Uterus (tissue), 4 donors: ENCODE measurements at places on chromosomes 12 and 14.
A peak's percentile ranks its signal among the peaks of the same experiment; 100 is the strongest.

GRCh38 chr12:92216092-92216491 is 70.4 kb upstream of the BTG1 start:
- DNase-seq, result no peak

DNA sequence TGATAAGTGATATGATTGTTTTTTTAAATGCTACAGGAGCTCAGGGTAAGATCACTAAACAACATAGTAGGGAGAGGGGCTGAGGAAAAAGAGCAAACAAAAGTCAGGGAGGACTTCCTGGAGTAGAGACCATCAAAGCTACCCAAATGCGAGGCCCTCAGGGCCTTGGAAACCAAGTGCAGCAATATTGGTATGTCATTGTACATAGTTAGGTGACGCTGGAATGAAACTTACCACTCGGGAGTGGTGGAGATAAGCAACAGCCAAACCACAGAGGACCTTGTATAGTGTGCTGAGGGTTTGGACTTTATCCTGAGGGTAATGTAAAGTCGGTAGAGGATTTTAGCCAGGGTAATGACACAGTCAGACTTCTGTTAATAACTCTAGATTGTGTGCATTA is 13.8 kb downstream of the KITLG start:
- no peak for DNase-seq

DNA sequence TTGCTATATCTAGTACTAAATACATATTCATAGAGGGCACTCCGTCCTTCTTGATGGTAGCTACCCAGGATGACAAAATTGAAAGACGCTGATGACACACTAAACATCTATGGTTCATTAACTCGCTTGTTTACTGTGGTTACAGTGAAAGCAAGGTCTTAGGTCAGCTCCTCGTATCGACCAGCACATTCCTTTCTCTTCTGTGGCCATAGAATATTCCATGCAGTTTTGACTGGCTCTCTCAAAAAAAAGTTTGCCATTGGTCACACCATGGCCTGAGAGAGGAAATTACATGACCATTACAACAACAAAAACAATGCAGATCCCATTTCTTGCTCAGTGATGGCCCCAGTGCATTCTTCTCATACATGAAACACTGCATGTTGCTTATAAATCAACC is 411.4 kb upstream of the SOX5 start:
- no peak for DNase-seq

GRCh38 chr14:39428118-39428517 is 4.1 kb downstream of the FBXO33 start:
- DNase-seq, result no peak

GRCh38 chr12:60230056-60230455 is 634.2 kb downstream of the SLC16A7 start:
- no peak for DNase-seq

DNA sequence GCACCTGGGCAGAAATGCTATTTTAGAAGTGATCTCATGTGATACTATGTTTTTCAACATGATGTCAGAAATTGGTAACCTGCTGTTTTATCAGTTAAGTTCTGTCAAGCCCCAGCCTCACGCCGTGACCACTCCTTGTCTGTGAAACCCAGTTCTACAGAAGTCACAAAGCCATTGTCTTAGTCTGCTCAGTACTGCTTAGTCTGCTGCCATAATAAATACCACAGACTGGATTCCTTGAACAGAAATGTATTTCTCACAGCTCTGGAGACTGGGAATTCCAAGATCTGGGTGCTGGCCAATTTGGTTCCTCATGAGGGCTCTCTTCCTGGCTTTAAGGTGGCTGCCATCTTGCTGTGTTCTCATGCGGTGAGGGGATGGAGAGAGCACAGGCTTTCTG is 176.9 kb downstream of the PRKCH start:
- no peak for DNase-seq

GRCh38 chr14:88473791-88474190 is 81.0 kb downstream of the PTPN21 start:
- DNase-seq, result no peak

GRCh38 chr14:87522575-87522974 is 470.4 kb downstream of the GALC start:
- DNase-seq, result no peak

- DNase-seq, result no peak
Measured at GRCh38 chr12:13591059-13591458, 390.3 kb downstream of the GRIN2B start.

GRCh38 chr14:76196980-76197695 is 45.4 kb downstream of the GPATCH2L start:
- no peak for DNase-seq

DNA sequence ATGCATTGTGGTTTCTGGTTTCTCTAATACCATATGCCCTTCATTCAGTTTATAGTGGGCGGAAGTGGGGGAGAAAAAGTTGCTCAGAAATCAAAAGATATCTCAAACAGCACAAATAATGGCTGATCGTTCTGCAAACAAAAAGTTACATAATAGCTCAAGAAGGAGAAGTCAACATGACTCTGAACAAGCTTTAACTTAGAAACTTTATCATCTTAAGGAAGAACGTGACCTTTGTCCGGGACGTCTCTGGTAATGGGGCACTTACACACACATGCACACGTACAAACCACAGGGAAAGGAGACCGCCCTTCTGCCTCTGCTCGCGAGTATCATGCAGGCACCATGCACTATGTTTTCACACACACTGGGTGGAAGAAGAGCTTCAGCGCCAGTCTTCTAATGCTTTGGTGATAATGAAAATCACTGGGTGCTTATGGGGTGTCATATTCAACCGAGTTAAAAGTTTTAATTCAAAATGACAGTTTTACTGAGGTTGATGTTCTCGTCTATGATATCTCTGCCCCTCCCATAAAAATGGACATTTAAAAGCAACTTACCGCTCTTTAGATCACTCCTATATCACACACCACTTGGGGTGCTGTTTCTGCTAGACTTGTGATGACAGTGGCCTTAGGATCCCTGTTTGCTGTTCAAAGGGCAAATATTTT is 4.7 kb downstream of the FOS start:
- no peak for DNase-seq

- DNase-seq, result peak; percentile 44
Measured at GRCh38 chr12:12562016-12562483, 613 bp downstream of the DUSP16 start.

DNA sequence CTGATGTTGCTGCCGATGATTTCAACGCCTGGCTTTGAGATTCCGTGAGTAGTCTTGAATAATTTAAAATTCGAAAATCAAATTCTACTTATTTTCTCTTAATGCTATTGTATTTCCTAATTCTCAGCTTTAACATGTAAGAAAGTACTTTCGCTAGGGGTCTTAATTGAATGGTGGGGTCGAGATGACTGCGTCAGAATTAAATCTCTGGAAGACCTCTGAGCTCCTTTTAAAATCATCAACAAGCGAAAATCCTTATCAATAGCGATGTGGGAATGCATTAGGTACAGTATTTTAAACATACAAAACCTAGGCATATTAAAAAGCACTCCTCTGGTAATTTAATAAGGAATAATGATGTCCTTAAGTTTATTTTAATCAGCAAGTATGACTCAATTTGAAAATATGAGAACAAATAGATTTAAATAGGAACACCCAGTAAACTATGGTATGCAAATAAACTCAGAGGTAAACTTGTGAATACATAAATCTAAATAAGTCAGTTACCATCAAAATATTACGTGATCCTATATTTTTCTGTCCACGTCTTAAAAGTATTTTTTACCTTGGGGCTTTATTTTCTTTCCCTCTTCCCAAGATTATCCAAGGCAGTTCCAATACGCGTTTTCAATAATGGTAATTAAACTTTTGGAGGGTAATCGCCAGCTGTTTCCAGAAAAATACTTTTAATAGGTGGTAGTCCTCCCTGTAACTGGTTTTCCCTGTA is 1.4 kb downstream of the FOXA1 start:
- DNase-seq, result no peak

GRCh38 chr12:82862876-82863649 is 176.4 kb downstream of the TMTC2 start:
- DNase-seq, result no peak

DNA sequence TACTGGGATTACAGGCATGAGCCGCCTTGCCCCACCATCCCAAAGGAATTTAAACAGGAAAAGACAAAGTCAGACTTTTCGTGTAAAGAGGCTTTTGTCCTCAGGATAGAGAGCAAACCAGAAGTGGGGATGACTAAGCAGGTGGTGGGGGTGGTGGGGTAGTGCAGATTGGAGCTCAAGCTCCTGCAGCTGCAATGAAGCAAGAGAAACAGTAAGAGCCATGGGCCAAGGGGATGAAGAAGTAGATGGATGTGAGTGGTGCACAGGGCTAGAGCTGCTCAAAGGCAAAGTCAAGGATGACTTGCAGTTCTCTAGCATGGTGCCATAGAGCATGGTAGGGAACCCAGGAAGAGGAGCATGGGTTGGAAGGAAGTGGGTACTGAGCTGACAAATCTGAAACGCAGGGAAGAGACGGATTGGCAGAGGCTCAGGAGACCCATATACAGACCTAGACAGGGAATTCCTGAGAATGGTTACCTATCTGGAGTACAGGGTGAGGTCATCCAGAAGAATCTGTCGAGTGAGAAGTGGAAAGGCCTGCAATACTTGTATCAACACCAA is 11.4 kb upstream of the RNF34 start:
- DNase-seq, result no peak

DNA sequence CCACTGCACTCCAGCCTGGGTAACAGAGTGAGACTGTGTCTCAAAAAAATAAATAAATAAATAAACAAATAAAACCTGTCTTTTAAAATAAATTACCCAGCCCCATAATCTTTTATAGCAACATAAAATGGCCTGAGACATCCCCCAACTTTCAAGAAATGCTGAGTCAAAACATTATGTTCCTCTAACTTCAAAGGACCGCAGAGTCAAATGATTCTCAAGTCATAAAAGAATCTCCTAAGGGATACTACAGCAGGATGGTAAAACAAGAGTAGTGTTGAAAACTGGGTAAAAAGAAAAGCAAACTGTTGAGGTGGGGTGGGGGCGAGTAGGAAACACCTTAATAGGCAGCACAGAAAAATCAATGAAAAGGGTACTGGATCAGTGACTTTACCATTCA is 9.5 kb downstream of the BLTP3B start:
- DNase-seq, result no peak

DNA sequence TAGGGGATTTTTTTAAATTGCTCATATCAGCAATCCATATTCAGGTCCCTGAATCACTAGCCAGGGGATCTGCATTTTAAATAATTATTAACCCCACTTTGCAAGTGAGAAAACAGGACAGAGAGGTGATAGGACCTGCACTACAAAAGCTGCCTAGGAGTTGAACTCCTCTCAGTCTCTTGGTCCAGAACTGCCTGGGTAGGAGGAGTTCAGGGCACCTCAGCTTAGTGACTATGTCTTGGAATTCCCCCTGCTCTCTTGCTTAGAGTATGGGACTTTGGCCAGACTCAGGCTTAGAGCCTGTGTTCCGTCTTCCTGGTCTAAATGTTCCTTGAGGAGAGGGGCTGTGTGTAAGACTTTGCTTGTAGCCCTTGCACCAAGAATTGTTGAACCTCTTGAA is 68.2 kb upstream of the WSCD2 start:
- DNase-seq, result no peak

- DNase-seq, result no peak
Measured at GRCh38 chr14:100739306-100739705, 12.6 kb downstream of the DLK1 start.

- no peak for DNase-seq
Measured at GRCh38 chr14:77077040-77077439, 21.0 kb upstream of the CIPC start.

GRCh38 chr12:118358612-118359540 is 13.8 kb downstream of the TAOK3 start:
- no peak for DNase-seq

DNA sequence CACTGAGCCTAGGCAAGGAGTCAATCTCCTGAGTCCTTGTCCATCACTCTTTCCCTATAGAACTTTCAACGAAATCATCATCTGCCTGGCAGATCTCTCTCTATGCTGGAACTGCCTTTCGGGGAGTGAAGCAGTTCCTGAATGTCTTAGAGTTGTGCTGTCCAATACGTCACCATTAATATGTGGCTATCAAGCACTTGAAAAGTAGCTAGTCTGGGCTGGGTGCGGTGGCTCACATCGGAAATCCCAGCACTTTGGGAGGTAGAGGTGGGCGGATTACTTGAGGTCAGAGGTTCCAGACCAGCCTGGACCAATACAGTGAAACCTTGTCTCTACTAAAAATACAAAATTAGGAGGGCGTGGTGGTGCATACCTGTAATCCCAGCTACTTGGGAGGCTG is 35.1 kb downstream of the NRDE2 start:
- no peak for DNase-seq

DNA sequence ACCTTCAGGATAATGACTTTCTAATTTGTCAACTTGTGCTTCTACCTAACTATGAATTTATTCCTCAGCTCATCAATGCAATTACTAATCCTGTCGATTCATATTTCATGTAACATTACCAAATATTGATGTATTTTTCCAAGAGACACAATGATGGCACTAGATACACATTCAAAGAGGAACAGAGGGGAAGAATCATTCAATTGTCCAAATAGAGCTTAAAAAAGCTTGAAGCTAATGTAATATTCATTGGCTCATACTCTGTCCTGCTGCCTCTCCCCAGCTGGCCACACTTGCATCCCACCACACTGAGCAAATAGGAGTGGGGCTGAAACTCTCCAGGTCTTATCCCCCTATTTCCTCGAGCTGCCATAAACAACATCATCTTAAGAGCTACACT is 9.3 kb downstream of the TESPA1 start:
- no peak for DNase-seq

DNA sequence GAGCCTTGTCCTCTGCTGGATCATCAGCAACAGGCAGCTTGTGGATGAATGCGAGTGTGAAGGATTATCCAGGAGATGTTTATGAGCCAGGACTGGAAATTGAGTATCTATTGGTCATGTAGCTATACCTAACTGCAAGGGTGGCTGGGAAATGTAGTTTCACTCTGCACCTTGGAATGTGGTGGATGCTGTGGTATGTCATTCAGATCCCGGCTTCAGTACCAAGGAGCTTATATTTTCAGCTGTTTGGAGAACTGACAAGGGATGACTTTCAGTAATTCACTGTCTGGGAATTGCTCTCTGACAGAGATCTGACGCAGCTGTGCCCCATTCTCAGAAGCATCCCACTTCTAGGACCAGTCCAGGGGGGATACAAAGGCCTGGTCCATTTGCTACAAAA is 792.3 kb upstream of the NOVA1 start:
- no peak for DNase-seq

DNA sequence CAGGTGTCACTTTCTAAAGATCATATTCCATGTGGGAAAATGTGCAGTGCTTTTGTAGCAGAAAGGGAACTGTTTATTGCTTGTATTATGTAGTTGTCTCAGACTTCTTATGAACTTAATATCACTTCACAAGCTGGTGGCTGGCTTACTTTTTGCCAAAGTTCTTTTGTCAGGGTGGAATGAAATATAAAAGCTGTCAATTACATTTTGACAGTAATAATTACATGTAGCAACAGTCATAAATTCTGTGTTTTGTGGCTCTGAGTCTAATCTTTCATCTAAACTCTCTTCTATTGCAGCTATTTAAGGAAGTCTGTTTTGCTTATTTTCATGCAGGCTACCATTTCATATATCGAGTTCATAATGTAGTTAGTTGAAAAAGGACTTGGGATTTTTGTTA is 106.6 kb downstream of the OTOGL start:
- no peak for DNase-seq
